Osteocyte (in vitro differentiated cells): ENCODE measurements at places on chromosomes 6 and 20.

DNA sequence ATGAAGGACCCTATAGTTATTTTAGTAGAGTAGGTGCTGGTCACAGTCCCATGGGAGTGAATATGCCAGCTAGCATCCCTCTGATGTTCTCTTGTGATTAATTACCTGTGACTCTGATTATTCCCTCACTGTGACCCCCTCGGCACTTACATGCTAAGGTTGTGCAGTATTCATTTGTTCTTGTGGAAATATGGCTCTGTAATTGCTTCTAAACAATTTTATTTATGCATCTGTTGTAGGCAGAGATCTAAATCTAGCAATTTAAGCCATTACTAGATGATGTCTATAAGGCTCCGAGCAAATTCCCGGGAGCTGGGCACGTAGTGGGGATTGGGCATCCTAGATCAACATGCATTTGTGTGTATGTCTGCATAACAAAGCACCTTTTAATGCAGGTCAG lies 961.7 kb downstream of the KIF16B start:
- DNase-seq: no peak

- DNase-seq: no peak
Observed at GRCh38 chr6:74075323-74075722, 379.3 kb downstream of the CD109 start.

DNA sequence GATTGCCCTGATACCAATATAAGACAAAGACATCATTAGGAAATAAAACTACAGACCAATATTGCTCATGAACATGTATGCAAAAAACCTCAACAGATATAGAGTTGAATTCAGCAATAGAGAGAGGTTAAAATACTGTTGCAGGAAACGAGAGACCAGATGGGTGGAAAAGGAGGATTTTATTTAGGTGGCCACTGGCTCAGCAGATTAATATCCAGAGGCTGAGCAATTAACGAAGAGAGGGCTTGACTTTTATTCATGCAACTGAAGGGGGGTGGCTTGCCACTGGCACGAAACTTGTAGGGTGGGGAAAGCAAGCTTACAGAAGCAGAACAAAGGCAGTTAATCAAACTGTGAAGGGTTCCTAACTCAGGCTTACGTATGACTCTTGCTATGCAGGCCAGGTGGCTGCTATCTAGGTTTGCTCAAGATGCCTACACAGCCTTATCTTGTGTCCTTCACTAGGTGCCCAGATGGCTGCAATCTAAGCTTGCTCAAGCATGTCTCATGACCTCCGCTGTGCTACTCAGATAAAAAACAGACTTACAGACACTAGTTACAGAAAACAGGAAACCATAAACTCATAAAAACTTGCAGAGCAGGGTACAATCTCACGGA lies 126.4 kb downstream of the MMUT start:
- no peak for DNase-seq

DNA sequence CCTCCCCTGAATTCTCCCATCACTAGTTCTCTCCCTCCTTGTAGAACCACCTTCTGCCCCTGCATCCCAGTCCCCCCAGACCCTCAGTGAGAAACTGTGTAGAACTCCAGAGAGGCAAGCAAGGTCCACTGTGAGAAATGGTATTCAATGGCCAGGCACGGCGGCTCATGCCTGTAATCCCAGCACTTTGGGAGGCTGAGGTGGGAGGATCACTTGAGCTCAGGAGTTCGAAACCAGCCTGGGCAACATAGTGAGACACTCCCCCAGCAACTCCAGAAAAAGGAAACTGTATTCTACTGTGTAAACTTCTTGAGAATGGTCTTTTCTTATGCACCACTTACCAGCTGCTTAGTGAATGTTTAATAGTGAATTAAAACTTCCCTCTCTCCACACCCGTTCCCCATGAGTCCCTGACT lies 8.2 kb upstream of the CD83 start:
- DNase-seq: no peak

GRCh38 chr6:113122060-113122459 lies 735.1 kb upstream of the MARCKS start:
- no peak for DNase-seq

GRCh38 chr6:124002377-124003081 lies 198.9 kb downstream of the NKAIN2 start:
- DNase-seq: no peak
